ENCODE measurements at places on chromosomes 6 and 20.

DNA sequence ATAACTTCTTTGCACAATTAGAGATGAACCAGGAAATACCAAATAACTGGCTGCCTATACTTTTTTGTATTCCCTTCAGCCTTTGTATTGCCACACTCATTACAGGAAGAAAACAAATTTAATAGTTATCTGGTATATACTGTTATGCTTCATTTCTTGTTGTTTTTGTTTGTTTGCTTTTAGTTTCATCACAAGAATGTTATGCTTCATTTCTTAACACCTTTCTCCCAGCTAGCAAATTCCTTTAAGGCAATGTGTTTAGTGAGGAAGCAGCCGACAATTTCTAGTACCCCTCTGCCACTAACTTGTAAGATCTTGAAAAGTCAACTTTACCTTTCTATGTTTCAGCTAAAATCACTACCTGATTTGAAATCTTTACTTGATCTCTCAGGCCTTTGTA lies 1.4 kb downstream of the NCOA6 start:
- no peak for DNase-seq

DNA sequence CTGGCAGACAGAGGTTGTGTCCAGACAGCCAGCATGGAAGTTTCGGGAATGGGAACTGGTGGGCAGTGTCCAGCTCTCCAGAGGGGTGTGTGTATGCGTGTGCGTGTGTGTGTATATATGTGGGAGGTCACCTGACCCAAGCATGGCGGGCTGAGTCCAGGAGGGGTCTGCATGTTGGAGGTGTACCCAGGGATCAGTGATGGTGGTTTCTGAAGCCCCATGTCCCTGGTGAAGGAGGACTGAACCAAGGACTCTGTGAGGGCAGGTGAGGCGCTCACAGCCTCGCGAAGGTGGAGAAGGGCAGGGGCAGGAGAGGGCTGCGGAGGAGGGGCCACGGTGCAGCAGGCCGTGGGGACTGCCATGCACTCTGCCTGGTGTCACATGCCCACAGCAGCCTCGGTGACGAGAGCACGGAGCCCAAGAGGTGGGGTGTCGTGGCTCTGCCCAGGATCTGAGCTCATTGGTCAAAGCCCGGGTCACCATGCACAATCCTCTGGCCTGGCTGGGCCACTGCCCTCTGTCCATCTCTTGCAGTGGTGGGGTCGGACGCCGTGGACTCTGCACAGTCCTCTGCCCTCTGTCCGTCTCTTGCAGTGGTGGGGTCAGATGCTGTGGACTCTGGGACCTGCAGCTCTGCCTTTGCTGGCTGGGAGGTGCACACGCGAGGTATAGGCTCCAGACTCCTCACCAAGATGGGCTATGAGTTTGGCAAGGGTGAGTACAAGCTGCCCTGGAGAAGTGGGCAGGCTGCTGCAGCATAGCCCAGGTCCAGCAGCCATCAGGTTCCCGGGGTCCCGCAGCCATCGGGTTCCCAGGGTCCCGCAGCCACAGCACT lies 2.1 kb upstream of the LIME1 start:
- no peak for DNase-seq

- DNase-seq, result no peak
Measured at GRCh38 chr20:35791821-35792220, 20.0 kb downstream of the PHF20 start.

DNA sequence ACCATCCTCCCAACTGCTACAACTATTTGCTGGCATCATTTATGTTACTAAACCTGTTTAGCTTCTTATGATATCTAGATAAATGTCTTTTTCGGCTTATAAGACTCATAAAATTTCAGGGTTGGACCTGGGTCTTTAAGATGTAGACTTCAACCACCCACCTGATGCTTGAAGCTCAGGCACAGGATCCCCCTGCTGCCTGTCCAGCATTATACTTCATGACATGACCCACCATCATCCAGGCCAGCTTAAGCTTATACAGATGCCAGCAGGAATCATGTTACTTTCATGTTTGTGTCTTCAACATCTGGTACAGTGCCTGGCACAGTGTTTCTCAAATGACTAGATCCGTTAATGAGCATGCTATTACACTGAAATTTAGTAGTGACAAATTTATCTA lies 47.4 kb downstream of the SLC17A5 start:
- no peak for DNase-seq

DNA sequence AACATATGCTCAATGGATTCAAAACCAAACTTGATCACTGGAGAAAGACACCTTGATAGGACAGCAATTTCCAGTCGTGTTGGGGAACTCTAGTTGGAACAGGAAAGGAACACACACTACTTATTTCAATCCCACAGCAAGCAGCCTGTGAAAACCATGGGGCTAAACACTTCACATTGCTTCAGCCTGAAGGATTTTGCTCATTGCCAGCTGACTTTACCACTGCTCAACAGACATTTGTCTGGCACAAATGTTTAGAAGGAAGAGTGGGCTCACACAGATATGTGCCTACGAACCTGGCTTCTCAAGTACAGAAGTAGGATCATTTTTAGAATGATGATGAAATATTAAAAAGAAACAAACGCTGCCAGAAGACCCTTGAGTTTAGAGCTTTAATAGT lies 598.1 kb downstream of the PHF3 start:
- no peak for DNase-seq

DNA sequence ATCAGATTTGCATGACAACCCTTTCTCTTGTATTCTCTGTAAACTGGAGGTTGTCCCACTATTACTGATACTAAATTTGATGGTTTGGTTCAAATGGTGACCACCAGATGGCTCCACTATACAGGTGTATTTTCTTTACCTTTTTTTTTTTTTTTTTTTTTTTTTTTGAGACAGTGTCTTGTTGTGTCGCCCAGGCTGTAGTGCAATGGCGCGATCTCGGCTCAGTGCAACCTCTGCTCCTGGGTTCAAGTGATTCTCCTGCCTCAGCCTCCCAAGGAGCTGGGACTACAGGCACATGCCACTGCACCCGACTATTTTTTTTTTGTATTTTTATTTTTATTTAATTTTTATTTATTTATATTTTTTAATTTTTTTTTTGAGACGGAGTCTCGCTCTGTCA lies 6.6 kb upstream of the WTAP start:
- no peak for DNase-seq

- no peak for DNase-seq
Measured at GRCh38 chr6:155993240-155993639, 537.6 kb upstream of the NOX3 start.

DNA sequence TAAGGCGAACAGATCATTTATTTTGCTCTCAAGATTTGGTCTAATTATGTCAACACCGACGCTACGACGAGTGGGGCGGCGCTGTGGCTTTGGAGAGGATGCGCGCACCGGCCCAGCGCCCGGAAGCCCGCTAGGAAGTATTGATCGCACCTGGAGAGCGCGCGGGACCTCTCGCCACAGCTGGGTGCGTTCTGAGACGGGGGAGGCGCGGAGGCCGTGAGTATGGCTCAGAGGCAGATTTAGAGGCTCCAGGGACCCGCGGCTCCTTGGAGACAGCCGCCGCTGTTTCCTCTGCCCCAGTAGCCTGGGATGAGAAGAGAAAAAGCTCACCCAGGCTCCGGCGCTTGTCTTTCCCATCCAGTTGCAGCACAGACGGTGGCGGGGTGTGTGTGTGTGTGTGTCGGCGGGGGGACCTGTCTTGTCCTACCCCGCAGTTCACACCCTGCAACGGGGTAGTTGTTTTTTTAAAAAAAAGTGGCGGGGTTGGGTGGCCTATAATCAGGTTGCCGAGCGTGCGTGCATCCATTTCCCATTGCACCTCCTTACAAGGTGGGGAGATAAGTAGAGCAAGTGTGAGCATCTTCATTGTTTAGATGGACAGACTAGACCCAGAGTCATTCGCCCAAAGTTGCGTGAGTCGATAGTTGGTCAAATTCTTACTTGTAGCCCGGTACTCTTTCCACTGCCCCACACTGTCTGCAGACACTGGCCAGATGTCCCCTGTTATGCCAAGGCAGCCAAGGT lies 11.2 kb downstream of the TFAP2D start:
- no peak for DNase-seq

DNA sequence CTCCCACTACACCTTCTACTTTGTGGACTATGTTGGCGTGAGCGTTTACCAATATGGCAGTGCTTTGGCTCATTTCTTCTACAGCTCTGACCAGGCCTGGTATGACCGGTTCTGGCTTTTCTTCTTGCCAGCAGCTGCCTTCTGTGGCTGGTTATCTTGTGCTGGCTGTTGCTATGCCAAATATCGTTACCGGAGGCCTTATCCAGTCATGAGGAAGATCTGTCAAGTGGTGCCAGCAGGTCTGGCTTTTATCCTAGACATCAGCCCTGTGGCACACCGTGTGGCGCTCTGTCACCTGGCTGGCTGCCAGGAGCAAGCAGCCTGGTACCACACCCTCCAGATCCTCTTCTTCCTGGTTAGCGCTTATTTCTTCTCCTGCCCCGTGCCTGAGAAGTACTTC lies 16.5 kb upstream of the EFHC1 start:
- DNase-seq, result no peak

Measured in stimulated activated CD4-positive, alpha-beta T cell treated with anti-CD3 and anti-CD28 coated beads, Interleukin-1b, Interleukin-23, amount 100 ng/mL, for 1 hour (primary cell).